Fibroblast of skin of right quadriceps (primary cell): ENCODE measurements at places on chromosomes 4 and X.

DNA sequence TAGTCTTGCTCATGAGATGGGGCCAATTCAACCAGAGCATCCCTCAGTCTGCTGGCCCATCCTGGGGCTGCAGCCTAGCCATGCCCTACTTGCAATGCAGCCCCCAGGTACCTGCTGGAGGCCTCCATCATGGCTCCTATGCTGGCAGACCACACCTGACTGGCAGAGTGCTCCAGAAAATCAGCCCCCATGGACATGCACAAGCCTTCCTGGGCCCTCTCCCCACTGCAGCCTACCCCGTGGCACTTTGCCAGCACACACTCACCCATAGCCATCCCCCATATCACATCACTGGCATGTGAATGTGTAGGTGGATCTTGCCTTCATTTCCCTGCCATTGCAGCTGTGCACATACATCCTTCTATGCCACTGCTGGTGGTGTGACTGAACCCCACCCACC is 381.8 kb downstream of the UBE2NL start:
- DNase-seq = no peak

DNA sequence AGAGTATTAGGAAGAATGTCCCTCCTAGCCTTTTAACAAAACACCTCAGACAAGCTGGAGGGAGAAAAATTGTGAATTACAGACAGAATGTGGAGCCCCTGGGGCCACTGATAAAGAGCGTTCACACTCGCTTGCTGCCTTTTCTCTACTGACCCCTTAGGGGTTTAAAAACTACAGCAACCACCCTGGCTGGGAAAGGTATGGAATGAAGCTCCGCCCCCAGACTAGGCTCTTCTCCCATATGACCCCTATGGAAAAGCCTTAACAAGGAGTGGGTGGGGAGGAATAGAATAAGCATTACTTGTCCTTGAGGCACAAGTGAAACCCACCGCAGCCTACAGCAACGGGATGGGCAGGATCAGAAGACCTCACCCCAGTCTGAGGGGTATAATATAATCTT is 26.3 kb downstream of the ANKRD50 start:
- DNase-seq = no peak

- DNase-seq = peak; percentile 67
Measured at GRCh38 chr4:142365391-142365790, 480.7 kb downstream of the INPP4B start.

- DNase-seq = peak; percentile 37
Measured at GRCh38 chr4:147732518-147733235, 789 bp downstream of the ARHGAP10 start.

DNA sequence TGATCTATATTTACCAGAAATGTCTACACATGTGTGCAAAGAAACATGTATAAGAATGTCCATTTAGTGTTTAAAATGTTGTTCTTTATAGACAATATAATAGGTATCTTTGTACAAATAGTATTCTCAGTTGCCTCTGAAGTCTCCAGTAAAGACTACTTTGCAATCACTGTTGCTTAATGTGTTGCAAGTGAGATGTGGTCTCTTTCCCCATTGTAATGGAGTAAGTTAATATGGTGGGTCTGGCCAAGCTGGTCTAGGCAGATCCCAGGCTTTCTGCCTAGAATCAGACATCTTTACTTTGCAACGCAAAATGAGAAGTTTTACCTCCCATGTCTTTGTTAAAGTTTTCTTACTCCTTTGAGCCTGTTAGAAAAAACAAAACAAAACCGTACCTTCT is 144.8 kb downstream of the GABRA3 start:
- no peak for DNase-seq
